ENCODE measurements at places on chromosomes 12 and 14.

GRCh38 chr12:125149160-125150108 lies 84.2 kb downstream of the AACS start:
- no peak for DNase-seq

- DNase-seq = no peak
These were observed 32.8 kb downstream of the YEATS4 start for GRCh38 chr12:69392179-69392928.

DNA sequence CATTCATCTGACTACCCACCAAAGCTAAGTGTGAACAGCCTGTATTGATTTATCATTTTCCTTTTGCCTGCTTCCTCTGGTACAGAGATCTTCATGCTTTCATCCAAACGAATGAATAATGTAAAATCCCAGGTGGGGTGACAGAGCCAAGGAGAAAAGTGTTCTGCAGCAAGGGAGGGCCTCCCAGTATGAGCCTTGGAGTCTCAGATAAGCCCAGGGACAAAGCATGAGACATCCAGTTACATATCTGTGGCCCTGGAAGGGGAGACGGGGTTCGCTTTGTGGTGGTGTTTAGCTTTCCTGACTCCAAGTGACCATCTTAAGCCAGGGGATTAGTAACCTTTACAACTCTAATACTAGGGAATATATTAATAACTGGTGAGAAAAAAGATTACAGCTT lies 177.1 kb downstream of the ETV6 start:
- DNase-seq = no peak

DNA sequence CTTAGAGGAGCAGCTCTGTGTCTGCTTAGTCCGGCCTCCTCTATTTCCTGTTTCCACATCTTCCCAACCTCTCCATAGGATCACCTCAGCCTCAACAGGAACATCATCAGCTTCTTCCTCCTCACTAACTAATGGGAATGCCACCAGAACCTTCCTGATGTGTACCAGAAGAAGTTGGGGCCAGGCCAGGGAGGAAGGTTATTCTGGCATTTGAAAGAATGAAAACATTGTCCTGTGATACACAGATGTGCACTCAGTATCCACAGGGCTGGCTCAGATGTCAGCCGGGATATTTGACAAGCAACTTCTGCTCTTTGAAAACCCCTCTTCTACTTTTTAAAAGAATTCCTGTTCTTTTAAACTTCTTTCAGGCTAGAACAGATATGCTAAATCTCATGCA lies 63.6 kb downstream of the TMEM30B start:
- DNase-seq = no peak

DNA sequence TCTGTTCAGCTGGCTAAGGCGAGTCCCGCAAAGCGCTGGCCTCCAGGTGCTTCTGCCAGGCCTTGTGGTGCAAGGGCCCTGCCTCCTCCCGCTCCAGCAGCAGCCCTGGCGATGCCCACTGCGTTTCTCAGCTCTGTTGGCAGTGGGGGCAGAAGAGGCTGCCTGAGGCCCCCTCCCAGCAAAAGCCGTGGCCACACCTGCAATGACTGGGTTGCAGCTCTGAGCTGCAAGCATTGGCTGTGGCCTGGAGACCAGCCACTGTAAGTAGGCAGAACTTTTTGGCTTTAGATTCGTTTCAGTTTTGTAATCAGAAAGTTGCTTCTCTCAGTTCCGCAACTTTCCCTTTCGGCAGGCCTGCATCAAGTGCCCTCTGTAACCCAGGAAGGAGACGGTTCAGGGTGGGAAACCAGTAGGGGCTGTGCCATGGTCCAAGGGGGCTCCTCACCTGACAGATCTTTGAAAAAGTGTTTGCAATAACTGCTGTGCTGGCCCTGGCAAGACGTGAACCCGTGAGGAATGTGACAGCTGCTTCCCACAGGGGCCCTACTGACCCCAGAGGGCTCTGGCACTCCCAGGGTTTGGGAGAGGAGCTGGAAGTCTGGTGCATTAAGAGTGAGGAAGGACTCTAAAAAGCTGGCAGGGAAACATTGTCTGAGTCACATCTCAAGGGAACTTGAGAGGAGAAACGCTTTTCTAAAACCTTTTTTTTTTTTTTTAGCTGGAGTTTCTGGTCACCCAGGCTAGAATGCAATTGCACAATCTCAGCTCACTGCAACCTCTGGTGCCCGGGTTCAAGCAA lies 54.5 kb upstream of the MAX start:
- DNase-seq = no peak

- DNase-seq = no peak
These were observed 20.2 kb downstream of the HDAC7 start for GRCh38 chr12:47799357-47799955.

DNA sequence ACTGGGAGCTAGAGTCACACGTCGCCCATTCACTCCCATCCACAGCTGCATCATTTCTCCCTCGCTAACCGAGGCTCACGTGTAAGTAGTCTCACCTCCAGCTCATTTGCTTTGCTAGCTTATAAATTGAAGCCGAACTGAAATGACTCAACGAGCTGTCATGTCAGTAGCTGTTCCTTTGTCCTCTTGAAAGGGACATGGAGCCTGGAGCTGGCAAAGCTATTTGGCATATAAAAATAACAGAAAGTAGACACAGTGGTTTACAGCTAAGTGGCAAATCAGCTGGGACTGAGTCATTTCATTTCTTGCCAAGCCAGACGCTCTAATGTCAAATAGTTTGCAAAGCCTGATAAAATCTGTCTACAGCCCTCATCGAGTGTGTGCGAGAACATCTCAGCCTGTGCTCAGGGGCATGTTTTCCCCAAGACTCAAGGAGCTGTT lies 114.4 kb upstream of the TMEM233 start:
- no peak for DNase-seq

- no peak for DNase-seq
These were observed 22.2 kb upstream of the C12orf71 start for GRCh38 chr12:27104546-27104945.

DNA sequence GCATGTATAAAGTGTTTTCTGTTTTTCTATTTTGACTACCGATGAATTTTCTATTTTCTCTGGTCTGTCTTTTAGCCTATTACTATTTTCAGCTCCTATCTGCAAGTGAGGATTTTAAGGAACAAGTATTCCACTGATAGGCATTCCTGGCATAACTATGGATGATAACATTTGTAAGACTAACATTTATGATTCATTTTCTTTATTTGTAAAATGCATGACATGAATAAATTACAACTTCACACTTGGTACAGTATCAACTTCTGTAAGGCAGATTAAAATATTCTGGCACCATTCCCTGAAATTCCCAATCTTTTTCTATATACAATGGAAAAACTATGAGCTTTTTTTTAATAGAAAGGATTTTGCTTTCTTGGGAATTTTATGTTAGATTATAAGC lies 121.0 kb upstream of the GARIN2 start:
- no peak for DNase-seq

DNA sequence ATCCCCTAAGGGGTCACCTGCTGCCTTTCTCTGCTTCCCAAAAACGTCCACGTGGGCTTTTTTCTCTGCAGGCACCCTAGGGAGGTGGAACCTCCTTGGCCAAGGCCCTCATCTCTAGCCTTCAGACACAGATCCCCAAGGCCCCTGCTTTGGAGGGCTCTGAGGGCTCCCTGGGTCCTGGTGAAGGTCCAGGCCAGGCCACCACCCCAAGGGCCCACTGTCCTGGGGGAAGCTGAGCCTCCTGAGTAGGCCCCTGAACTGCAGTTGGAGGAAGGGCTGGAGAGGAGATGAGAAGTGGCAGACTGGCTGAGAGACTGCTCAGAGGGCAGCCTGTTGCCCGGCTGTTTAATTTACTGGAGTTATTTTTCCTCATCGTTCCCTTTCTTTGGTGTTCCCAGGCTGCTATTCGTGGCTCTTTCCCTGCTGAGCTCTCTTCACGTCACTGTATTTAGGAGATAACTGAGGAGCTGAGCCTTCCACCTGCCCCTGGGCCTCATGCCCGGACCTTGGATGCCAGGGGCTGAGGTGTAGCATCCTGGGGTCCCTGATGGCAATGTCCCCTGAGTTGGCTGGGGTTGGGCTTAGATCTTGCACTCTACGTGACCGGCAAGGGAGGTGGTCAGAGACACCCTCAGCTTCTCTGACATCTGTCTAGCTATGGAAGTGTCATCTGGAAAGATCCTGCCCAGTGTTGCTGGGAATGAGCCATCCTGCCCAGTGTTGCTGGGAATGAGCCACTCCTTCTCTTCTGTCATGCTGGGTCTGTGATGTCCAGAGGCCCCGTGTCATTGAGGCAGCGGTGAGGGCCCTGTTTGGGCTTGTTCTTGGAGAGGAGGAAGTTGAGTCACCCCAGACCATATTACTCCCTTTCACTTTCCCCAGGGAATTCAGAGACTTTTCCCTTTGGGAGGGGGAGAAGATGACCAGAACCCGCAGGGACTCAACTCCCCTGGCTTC lies 139.8 kb downstream of the TSPAN9 start:
- DNase-seq = no peak

DNA sequence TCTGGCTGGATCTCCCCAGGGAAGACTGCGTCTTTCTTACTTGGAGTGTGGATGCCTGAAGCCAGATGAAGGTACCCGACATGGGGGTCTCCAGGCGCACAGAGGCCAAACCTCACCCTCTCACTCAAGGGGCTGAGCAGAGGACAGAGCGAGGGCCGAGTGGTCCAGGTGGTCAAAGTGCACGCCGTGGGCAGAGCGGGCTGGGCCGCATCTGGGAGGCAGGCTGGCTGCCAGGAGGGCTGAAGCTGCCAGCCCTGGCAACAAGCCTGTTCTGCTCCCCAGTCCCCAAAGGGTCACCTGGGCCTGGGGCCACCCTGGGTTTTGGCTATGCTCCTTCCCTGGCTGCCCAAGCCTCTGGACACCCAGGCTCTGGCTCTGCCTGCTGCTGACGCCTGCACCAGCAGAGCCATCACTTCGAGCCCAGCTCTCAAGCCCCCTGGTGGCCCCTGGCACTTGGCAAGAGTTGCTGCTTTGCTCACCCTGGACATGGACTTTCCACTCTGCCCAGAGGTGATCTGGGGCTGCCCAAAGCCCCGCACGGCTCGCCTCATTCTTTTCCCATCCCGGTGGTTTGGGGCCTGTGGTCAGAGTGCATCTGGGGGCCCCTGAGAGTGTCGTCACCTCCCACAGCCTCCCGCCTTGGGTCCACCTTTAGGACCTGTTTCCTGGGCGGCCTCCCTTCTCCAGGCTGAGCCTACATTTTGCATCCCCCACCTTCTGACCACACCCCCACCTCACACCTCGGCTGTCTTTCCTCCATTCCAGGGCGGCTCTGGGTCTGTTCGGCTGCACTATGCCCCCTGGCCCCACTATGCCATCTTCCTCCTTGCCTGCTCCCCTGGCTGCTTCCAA lies 2.8 kb downstream of the ADSS1 start:
- DNase-seq = no peak

DNA sequence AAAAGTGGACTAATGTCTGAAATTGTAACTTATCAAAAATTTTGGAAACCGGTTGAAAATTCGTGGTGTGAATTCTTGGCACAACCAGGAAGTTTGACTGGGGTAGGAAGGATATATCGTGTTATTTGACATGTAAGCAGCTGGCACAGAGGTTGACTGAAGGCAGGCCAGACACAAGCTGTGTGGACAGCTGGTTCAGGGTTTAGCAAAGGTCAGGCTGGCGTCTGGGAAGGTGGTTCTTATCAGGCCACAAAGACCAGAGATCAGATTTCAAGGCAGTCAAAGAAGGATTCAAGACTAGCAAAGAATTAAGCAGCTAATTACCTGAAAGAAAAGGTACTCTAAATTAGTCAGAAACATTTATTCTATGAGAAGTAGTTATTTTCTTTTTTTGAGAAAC lies 450.2 kb upstream of the MDGA2 start:
- no peak for DNase-seq

DNA sequence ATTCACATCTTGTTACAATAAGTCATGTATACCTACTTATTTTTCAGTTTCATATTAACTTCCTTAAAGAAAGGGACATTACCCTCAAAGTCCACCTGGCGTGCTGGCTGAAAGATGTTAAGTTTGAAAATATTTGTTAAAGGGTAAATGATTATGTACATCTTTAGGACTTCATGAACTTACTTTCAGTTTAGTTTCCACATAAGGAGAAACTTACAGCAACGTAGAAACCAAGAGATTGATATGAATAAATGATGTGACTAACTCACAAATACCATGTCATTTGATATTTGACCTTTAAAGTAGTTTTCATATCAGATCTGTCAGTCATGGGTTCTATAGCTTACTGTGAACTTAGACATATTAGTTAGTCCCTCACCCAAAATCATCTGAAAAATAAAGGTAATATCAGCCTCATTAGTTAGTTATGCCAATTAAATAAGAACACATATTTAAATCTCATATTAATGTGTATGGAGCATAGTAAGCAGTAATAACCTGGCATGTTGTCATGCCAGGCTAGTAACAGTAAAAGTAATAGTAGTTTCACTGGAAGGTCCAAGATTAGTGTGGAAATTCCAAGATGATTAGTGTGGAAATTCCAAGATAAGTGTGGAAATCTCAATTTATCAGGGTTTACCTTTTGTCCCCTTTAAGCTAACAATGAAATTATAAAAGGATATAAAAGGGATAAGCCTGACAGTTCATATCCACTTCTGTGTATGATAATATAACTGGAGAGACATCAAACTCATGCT lies 1.9 kb upstream of the CLEC2D start:
- no peak for DNase-seq

- DNase-seq = no peak
These were observed 1286.5 kb downstream of the LRFN5 start for GRCh38 chr14:42893183-42893582.

DNA sequence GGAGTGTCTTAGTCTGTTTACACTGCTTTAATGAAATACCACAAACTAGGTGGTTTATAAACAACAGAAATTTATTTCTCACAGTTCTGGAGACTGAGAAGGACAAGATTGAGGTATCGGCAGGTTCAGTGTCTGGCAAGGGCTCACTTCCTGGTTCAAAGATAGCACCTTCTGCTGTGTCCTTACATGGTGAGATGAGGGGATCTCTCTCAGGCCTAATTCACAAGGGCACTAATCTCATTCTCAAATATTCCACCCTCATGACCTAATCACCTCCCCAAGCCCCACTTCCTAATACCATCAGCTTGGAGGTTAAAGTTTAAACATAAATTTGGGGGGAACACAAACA lies 35.0 kb upstream of the PLEK2 start:
- DNase-seq = no peak

DNA sequence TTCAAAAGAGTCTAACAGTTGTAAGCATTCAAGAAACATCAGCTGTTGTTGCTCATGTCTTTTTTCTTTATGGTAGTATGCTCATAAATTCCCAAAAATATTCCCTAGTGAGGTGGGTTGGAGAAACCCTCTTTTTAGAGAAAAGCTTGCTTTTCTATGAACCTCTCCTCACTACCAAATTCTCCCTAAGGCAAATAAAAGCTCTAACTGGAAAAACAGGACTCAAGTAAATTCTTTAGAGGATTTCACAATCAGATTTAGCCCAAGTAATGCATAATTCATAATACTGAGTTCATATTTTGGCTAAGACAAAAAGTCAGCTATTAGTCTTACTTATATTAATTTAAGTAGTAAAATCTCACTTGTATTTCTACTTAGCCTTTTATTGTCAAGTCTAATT lies 59.1 kb downstream of the DIO2 start:
- peak; percentile 5 for DNase-seq

GRCh38 chr12:88764781-88765480 lies 184.7 kb upstream of the KITLG start:
- DNase-seq = no peak

- no peak for DNase-seq
These were observed 50.3 kb downstream of the CIT start for GRCh38 chr12:119826661-119827445.
